Iris pigment epithelial cell (primary cell): ENCODE measurements at places on chromosomes 1 and 21.
A peak's percentile ranks its signal among the peaks of the same experiment; 100 is the strongest.

- DNase-seq, result peak; percentile 17
Measured at GRCh38 chr1:99919220-99919619, 50.6 kb upstream of the SLC35A3 start.

GRCh38 chr1:197995408-197996258 is 78.5 kb downstream of the LHX9 start:
- DNase-seq, result no peak

DNA sequence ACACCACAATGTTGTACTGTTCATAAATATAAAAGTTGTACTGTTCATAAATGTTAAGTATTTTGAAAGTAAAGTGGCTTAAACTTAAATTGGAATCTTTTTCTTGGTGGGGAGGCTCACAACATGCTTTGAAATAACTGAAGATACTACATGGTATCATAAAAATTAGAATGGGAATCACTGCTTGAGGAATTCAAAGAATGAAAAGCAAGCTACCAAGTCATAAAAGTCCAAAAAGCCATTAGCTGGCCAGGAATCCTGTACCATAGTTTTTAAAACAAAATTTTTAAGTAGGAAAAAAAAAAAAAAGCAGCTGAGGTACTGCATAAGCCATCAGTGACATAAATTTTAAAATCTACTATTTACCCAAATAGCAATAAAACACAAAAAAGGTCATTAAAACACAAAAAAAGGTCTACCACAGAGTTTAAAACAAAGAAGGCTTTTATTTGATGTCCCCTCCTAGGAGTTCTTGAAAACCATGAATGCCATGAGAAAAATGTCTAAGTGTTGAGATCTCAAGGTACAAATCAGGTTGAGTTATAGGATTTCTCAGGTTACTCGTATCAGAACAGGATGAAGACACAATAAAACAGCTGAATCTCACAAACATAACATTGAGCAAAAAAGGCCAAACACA is 8.6 kb downstream of the ZZZ3 start:
- no peak for DNase-seq

DNA sequence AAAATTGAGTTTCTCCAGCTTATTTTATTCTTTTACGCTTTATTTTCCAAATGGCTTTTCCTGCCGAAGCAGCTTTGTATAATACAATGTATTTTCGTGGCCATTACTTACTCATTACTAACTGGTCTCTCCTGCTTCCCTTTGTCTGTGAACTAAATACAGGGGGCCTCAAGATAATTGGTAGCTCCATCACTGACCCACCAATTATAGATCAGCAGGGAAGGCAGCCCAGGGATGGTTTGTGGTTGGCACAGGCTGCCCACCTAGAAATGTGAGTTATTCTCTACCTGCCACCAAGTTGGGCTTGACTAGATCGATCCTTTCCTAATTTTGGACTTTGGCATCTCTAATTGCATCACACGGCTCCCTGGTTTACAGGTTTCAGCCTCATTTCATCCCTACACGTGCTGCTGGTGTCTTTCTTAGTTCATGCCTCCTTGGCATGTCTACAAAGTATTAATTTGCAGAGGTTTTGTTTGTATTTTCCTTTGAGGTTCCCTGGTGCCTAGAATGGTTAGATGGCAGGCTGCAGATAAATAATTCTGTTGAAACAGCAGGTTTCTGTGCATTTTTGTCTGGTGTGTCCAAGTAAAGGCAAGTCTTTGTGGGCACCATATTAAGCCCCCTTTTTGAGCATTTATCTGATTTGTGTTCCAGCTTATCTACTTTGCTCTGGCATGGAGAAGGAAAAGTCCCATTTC is 35.2 kb downstream of the PEX14 start:
- no peak for DNase-seq

DNA sequence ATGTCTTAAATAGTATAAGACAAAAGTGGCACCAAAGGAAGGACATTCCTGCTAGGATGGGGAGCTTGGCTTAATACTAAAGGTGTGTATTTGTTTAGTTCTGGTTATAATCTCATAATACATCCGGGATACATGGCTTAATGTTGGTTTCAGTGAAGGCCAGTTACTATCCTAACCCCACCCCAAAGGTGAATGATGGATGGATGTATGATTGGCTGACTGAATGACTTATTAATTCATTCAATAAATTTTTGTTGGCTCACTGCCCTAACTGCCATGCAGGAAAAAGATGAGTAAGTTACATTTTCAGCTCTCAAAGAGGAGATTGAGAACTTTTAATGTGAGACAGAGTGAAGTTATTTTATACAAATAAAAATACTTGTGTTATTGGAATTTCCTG is 52.2 kb downstream of the PHACTR4 start:
- DNase-seq, result peak; percentile 30

DNA sequence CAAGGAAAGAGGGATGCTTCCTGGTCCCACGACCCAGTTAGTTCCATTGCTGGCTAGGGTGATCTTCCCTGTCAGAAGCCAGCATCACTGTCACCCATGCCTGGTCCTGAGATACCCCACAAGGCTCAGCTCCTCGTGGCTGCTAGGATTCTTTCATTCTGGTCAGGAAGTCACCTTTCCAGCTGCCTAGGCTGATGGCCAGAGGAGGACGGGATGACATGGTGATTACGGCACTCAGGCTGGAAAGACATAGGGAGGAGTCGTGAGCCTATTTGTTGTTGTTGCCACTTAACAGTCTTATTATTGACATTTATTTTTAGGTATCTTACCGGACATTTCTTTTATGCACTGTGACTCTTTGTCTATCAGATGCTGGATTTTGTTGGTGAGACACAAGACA is 20.0 kb upstream of the MAPKAPK2 start:
- no peak for DNase-seq

DNA sequence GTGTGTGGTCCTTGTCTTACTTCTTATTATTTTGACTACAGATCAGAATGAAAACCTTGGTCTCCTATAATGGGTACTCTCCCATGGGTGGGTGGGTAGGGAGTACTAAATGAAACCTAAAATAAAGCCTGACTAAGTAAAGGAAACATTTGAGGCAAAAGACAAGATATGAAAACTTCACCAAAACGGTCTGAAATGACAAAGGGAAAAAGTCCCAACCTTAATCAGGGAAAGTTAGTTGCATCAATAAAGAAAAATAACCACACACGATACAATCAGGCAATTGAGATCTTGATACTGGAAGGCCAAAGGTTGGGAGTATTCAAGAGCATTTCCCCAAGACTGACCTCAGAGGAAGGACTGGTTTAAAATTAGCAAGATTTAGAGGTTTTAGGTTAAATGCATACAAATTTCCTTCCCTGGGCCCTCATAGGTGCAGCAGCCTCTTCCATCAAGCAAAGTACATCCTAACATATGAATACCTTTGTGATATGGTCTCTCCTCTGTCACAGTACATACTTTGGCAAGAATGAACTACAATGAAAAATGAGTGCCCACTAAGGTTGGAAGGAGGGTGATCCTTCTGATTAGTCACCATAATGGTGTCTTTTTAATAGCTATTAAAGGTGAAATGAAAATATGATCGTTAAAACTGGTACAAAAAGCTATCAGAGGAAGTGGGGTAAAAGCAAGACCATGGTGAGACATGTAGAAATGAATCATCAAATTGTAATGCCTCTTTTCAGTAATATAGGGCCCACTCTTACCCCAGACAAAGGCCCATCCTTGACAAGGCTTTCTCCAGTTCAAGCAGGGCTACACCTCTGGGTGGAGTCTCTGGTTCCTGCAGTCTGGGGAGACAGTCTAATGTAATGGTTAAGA is 15.3 kb upstream of the TNFSF4 start:
- DNase-seq, result no peak

- no peak for DNase-seq
Measured at GRCh38 chr1:240987928-240988327, 369.1 kb downstream of the RGS7 start.

DNA sequence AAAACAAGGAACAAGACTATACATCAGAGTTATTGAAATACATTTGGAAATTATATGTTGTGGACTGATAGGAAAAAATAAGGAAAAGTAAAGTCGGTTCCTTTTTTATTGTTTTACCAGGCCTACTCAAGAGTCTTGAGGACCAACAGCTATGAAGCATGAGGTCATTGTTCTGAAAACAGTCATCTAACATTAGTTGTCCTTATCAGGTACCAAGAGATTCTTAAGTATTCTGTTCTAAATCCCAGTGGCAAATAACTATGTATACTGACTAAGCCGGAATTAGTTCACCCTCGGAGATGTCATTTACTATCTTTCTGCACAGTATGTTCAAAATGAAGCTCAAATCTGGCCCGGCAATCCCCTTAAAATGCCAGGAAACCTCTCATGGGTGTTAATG is 585 bp downstream of the ADGRL4 start:
- DNase-seq, result peak; percentile 42
